Substantia nigra (tissue), 51 donors: ENCODE measurements at places on chromosomes 4 and X.

DNA sequence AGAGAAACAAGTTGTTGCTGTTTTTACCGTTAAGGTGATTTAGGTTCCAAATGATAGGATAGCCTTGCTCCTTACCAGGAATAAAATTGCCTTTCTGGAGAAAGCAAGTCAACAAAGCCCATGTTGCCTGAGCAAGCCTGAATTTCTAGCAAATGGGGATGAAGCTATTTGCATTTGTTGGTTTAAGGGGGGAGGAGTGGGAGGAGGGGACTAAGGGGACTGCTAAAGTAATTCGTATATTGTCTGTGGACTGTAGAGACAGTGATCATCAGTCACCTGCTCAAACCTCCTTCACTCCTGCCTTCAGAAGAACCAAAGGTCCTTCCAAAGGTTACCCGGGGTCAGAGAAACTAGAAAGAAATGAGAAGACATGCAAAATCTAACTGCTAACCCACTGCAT, 65.8 kb downstream of the SCML2 start:
- no peak for DNase-seq

DNA sequence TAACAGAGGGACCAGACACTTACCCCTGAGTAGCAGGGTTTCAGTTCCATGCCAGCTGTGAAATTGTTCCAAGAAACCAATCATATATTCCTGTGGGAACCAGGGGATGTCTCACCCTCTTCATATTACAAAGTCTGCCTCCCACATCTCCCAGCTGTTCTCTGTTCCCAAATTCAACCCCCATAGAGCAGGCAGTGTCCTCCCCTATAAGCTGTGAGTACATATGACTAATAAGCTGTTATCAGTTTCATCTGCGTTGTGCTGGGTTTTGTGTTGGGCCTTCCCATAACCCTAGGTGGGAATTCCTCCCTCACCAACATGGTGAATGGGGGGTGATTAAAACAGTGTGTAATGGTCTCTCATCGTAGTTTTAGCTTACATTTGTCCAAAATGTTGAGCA, 41.0 kb downstream of the CEP44 start:
- DNase-seq: no peak

- DNase-seq: no peak
These were observed 208.5 kb upstream of the IGFBP7 start for GRCh38 chr4:57318703-57319102.

DNA sequence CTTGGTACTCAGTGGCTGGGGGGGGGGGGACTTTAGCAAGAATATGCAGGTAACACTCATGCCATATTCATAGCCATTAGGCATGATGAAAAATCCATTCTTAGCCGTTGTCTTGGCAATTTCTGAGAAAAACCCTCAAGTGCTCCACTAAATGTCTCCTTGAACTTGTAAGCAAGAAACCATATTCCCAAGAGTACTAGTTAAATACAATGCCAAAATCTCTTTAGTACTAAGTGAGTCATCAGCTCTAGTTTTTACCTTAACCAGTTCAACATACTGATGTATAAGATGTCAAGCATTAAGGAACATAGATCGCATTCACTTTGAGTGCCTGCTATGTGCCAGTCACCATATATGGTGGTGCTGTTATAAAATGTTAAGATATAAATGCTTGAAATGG, 27.5 kb downstream of the UBE2D3 start:
- no peak for DNase-seq

DNA sequence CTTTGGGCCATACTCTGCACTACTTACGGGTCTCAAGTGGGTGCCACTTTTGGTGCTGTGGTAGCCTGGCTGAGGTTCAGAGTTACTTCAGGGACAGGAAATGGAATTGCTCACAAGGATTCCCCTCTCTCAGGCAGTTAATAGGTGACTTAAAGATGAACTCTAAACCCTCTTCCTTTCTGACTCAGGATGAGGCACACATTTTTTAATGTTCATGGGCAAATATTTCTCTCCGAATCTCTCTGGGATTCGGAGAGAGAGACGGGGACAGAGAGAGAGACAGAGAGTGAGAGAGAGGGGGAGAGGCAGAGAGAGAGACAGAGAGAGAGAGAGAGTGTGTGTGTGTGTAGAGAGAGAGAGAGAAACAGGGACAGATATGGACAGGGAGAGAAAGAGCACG, 79.8 kb downstream of the NYX start:
- no peak for DNase-seq

- no peak for DNase-seq
These were observed 30.7 kb upstream of the CBR4 start for GRCh38 chr4:169040559-169041261.
